ENCODE measurements at places on chromosomes 6 and 20.

DNA sequence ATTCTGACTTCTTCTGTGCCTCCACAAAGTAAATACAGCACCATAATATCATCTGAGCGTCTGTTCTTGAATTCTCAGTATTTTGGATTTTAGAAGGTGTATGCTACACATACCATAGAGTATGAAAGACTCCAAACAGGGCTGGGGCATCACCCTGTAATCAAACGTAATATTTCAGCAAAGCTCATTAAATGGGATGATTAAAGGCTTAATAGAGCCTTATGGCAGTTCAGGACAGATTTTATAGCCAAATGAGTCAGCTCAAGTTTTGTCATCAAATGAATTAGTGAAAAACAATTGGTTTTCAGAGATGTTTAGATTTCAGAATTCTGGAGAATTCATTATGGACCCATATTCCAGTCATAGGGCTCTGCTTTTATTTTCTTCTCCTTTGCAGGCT is 68.9 kb downstream of the TULP4 start:
- ATAC-seq: peak; percentile 83

- ATAC-seq: peak; percentile 78
Measured at GRCh38 chr20:3082306-3082951, 2.1 kb downstream of the AVP start.

GRCh38 chr6:33390767-33391277 is 801 bp upstream of the KIFC1 start:
- no peak for ATAC-seq

DNA sequence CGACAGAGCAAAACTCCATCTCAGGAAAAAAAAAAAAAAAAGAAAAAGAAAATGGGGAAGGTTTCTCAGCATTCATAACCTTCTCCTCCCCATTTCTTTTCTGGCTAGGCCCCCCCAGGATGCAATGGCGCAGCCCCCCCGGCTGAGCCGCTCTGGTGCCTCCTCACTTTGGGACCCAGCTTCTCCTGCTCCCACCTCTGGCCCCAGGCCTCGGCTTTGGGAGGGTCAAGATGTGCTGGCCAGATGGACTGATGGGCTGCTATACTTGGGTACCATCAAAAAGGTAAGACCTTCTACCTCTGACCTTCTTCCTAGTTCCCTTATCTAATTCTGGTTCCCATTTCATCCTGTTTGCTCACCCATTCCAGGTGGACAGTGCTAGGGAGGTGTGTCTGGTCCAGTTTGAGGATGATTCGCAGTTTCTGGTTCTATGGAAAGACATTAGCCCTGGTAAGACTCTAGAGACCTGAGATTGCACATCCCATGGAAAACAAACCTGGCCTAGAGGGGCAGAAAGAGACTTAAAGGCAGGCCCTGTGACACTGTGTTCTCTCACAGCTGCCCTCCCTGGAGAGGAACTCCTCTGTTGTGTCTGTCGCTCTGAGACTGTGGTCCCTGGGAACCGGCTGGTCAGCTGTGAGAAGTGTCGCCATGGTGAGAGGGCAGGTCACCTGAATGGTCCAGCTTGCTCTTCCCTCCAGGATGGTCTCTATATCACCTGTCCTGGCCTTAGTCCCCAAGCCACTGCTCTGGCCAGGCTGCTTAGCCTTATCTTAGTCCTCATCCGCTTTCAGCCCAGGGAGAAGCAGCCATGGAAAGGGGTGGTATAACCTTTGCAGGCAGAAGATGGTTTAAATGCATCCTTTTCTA is 1.6 kb downstream of the PHF1 start:
- no peak for ATAC-seq
